ENCODE measurements at places on chromosomes 6 and 20.

- DNase-seq, result no peak
These were observed 28.7 kb upstream of the CLDN20 start for GRCh38 chr6:155235087-155235486.

- no peak for DNase-seq
These were observed 22.2 kb downstream of the CARMIL1 start for GRCh38 chr6:25301362-25301761.

- no peak for DNase-seq
These were observed 17.2 kb downstream of the SH3BGRL2 start for GRCh38 chr6:79648328-79648727.

DNA sequence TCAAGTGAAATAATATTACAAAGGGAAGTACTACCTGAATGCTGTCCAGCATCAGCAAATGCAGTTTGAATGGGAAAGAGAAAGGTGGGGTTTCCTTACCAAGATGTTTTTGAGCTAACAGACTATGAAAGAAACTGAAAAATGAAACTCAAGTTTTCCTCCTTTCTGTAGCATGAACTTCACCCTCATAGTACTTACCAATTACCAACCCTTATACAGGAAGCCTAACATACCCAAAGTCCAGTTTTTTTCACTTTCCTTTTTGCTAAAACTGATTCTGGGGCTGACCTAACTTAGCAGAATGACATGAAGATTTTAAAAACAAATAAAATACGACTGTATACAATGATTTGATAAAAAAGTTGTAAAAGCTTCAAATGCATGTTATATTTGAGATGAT is 5.2 kb downstream of the ZNFX1 start:
- no peak for DNase-seq

DNA sequence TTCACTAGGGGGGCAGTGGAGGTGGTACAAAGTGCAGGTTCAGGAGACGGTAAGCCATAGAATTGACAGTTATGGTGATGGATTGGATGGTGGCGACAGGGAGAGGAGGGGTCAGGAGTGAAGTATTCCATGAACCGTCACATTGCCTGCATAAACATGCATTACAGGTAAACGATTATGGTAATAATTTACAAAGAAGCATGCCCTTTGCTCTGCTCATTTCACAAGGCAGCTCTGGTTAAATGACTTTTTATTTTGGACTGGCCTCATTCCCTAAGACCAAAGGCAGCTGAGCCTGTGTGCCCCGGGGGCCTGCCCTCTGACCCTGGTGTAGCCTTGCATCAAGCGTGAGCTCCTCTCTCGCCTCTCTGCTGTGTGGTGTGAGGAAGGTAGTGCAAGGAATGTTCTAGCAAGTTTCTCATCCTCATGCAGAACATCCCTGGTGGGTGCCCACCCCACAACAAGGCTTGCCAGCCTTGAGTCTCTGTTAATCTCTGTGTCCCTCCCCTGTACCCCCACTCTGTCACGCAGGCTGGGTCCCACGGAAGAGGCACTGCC is 59.0 kb downstream of the PPP1R14C start:
- DNase-seq, result no peak

DNA sequence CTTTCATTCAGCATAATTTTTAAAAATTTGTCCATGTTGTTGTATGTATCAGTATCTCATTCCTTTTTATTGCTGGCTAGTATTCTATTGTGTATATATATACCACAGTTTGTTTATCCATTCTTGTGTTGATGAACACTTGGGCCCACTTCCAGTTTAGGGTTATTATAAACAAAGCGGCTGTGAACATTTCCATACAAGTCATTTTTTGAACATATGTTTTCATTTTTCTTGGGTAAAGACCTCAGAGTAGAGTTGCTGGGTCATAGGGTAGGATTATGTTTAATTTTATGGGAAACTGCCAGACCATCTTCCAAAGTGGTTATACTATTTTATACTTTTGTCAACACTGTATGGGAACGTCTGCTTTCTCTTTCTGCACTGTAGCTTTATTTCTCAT is 55.3 kb downstream of the RBM24 start:
- no peak for DNase-seq

DNA sequence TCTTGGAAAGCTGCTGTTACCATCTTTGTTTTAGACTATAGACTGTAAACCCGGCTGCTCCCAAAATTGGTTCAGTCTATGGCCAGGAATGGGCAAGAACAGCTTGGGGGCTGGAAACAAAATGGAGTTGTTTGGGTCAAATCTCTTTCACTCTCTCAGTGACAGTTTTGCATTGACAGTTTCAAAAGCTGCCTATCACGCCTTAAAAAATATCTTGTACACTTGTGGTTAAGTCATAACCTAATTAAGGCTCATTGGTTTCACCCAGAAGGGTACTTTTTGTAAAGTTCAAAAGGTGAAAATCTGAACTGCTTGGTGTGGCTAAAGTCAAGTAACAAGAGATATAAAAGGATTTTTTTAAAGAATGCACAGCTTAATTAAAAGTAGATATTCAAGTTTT is 76.1 kb upstream of the PRL start:
- DNase-seq, result no peak

- no peak for DNase-seq
These were observed 176.2 kb downstream of the NFATC2 start for GRCh38 chr20:51366155-51366886.

- DNase-seq, result no peak
These were observed 422.0 kb upstream of the HS3ST5 start for GRCh38 chr6:114764866-114765265.

GRCh38 chr20:63413963-63414684 is 53.0 kb upstream of the CHRNA4 start:
- no peak for DNase-seq

DNA sequence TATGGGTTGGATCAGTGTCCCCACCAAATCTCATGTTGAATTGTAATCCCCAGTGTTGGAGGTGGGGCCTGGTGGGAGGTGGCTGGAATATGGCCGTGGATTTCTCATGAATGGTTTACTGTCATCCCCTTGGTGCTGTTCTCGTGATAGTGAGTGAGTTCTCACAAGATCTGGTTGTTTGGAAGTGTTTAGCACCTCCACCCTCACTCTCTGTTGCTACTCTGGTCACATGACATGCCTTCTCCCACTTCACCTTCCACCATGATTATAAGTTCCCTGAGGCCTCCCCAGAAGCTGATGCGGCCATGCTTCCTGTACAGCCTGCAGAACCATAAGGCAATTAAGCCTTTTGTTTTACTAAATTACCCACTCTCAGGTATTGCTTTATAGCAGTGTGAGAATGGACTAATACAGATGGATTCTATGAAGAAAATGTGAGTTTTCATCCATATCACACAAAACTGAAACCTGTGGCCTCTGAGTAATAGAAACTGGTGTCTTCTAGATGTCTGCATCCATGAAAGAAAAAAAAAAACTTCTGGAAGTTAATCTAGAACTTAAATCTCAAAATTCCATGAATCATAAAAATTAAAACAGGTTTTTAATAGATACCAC is 39.3 kb downstream of the MBOAT1 start:
- no peak for DNase-seq

- DNase-seq, result no peak
These were observed 62.9 kb upstream of the MOCS1 start for GRCh38 chr6:39997101-39997635.

DNA sequence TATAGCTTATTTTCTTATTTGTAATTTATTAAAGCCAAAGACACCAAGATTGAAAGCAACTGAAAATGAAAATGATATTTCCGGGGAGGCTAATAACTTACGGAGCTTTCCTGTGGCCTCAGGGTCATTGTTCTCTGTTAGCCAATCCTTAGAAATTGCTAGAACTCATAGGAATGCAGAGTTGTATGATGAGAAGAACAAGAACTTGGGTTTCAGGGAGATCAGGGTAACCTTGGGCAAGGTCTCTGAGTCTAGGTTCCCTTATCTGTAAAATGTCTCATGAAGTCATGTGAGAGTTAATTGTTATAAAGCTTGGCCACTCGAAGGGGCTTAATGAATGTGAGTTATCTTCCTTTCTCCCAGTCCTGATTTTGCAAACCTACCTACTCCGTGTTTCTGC is 20.1 kb upstream of the SERINC3 start:
- no peak for DNase-seq

GRCh38 chr6:52591832-52592231 is 15.0 kb upstream of the TRAM2 start:
- no peak for DNase-seq

DNA sequence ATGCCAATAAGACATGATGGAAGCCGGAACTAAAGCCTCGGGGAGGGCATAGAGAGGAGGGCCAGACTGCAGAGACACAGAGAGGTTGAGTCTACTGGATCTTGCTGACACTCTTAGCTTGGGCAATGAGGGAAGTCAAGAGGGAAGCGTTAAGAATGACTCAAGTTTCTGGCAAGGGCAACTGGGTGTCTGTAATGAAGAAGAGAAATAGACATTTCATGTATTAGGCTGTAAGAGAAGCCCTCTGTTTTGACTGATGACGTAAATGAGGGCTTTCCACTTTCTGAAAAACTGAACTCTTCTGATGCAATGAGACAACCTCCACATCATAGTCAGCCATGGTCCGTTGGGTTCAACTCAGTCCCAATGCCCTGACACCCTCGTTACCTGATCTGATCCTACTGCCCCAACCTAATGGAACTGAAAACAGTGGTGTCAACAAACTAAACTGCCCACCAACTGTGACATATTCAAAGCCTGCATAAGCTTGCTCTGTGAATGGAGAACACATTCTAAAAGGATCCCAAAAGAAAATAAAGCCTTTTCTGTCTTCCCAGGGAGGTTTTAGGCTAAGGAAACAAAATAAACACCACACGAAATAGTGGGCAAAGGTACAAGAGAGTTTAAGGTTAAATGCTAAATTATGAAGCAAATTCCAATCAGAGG is 45.8 kb upstream of the PNRC1 start:
- no peak for DNase-seq

GRCh38 chr6:31702405-31702818 is 712 bp downstream of the ABHD16A start:
- no peak for DNase-seq

DNA sequence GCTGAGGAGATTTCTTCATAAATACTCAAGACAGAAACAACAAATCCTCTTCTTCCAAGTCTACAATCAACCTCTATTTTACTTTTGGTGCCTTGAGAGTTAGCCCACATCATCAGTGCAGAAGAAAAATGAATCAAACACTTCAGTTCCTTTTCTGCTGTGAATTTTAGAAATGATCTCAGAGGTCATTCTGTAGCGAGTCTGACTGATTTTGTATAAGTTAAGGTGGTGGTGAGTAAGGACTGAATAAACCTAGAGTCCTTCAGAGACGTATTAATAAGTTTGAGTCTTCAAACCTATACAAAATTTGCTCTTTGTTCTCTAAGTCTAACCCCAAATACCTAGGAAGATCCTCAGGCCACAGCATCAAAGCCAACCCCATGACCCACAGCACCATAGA is 33.1 kb upstream of the NT5E start:
- DNase-seq, result no peak

GRCh38 chr20:5315807-5316187 is 957 bp downstream of the PROKR2 start:
- peak; percentile 86 for DNase-seq

- DNase-seq, result no peak
These were observed 49.5 kb downstream of the DLGAP4 start for GRCh38 chr20:36355469-36356171.

GRCh38 chr6:12457094-12457493 is 166.9 kb downstream of the EDN1 start:
- DNase-seq, result no peak

DNA sequence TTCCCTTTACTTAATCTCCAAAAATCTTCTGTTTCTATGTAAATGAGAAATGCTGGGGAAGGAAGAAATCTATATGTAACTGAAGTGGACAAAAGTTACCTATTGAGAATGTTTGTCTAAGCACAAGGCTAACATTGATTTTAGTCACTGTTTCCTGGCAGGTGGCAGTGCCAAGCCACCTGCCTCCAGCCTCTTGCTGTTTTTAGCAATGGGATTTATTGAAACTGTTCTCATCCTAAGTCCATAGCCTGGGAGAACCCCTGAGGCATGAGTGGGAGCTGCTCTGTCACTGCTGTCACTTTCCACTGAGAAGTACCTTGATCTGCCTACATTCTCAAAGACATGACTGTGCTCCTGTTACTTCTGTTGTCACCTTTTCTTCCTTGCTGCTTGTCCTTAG is 14.7 kb downstream of the ENPP3 start:
- DNase-seq, result no peak

DNA sequence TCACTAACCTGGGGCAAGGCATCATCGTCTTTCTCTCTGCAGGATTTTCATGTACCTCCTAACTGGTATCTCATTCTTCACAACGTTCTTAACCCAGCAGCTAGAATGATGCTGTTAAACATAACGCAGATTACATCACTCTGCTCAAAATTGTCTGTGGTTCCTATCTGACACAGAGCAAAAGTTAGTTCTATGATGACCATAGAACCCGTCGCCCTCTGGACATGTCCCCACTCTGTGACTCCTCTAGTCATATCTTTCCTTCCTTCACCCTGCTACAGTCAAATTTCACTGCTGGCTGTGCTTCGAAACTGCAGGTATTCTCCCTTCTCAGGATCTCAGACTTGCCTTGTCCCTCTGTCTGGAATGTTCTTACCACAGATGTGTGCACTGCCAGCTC is 87.4 kb upstream of the TPD52L1 start:
- DNase-seq, result no peak

GRCh38 chr6:4879741-4880275 is 103.6 kb downstream of the CDYL start:
- no peak for DNase-seq

DNA sequence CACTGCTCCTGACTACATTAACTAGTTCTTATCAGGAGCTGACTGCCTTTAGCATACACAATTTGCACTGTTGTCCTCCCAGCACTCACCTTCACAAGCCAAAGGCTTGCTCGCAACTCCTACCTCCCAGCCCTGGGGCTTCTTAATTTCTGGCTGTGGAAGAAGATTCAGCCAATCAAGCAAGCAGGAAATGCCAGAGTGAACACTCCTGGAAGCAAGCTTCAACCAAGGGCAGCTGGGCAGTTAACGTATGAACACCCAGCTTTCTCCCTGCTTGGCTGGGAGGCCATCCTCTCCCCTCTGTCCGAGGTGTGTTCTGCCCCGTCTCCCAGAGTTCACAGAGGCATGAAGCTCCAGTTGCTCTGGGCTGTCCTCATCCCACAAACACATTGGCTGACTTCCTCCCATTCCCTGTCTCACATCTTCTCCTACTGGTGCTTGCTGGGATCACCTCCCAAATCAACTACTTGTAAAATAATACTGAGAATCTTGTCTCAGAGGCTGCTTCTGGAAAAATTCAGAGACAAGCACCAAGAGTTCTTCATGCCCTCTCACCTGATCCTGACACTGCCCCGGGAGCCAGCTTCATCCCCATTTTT is 15.3 kb upstream of the SRSF6 start:
- no peak for DNase-seq

GRCh38 chr6:112879920-112880413 is 532.8 kb downstream of the RFPL4B start:
- DNase-seq, result no peak
